ENCODE measurements at places on chromosomes 3 and 15.

DNA sequence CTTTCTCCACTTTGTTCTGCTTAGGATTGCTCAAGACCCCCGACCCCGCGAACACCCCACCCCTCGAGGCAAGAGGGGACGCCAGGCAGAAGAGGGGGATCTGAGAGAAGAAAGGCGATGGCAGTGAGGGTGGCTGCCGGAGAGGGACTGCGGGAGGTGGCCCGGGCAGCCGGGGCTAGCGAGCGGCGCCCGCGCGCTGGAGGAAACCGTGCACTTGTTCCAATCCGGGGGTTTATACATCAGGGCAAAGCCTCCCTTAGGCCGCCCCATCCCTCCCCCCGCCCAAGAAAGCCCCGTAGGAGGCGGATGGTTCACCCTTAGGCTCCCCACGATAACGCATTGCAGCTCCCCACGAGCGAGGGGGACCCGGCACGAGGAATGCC lies 475 bp downstream of the ERC2 start:
- DNase-seq, result no peak

- no peak for DNase-seq
Observed at GRCh38 chr3:55884491-55885285, 397.6 kb upstream of the WNT5A start.

DNA sequence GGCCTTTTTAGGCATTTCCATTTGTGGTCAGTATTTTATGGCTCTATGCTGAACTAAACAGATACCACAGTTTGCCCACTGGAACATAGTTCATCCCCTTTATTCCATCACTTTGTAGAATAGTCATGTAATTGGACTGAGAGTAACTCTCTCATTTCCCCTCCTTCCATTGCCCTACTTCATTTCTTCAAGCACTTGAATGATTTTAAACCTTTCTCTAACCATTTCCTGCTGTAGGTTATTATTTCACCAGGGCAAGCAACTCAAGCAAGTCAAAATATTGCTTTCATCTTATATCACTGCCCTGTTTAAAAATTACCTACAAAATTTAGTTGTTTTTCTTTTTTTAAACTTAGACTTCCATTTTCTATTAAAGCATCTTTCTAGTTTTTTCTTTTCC lies 177.0 kb downstream of the RAP2B start:
- DNase-seq, result no peak

DNA sequence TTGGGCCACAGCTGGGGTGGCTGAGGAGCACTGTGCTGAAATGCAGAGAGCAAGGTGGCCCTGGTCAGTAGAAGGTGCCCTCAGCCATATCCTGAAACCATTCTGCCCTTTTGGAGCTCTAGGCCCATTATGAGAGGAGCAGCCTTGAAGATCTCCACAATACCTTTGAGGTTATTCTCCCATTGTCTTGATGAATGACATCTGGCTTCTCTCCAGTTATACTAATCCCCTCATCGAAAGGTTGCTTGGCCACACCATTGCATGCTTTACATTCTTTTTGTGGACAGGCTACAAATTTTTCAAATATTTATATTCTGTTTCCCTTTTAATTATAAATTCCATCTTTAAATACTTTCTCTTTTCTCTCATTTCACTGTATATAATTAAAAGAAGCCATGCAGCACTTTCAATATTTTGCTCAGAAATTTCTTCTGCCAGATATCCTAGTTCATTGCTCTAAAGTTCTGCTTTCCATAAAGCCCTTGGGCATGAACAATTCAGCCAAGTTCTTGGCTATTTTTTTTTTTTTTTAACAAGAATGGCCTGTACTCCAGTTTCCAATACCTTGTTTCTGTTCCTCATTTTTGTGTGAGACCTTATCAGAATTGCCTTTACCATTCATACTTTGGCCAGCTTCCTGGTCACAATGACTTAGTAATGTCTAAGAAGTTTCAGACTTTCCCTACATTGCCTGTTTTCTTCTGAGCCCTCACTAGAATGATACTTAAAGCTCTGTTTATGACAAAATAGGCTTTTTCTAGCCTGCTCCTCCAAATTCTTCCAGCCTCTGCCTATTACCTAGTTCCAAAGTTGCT lies 138.9 kb upstream of the SGO1 start:
- DNase-seq, result no peak

DNA sequence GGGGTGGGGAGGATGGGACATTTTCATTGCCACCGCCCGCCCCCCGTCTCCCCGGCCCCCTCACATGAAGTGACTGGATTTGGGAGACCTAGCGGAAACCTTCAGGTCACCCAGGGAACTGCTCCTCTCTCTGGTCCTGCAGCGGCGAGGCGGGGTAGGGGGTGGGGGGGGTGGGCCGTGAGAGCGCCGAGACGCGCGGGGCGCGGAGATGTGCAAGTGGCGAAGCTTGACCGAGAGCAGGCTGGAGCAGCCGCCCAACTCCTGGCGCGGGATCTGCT lies 712 bp upstream of the MME start:
- DNase-seq, result no peak

DNA sequence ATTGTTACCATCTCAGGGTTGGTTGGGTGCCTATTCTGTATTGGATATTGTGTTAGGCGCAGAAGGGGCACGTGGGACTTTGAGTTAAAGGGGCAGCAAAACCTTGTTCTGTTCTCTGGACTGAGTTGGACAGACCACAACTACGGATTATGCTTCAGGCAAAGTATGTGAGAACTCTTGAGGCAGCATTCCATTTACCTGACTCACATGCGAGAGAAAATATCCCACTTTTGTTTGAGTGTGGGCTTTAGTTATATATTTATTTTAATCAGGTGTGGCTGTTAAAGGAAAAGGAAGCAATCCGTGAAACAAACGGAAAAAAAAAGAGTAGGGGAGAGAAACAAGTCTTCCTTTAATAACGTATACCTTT lies 627 bp upstream of the PLS1 start:
- no peak for DNase-seq

- DNase-seq, result no peak
Observed at GRCh38 chr3:125440970-125441369, 65.8 kb upstream of the ZNF148 start.

DNA sequence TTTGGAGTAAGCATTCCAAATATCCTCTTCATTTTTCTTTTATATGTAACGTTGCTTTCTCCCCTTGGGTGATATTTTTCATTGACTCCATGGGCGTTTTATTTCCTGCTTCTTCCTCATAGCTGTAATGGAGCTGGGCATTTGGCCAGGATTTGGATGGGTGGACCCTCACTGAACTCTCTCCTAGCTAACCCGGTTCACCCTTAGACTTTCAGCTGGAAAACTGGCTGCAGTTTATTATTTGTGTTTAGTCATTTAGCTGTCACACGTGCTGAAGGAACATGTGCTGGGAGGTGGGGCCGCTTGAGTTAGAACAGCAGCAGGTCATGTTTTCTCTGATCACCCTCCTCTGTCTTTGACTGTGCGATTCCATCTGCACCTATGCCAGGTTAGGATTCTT lies 407.6 kb downstream of the ZIC1 start:
- DNase-seq, result no peak

DNA sequence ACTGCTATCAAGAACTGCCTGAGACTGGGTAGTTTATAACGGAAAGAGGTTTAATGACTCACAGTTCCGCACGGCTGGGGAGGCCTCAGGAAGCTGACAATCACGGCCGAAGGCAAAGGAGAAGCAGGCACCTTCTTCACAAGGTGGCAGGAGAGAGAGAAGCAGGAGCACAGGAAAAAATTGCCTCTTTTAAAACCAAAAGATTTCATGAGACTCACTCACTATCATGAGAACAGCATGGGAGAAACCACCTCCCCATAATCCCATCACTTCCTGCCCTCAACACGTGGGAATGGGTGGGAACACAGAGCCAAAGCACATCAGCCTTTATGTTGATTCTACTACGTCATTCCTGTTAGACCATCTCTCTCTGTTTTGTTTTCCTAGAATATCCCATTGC lies 650.9 kb upstream of the SEMA6D start:
- no peak for DNase-seq

DNA sequence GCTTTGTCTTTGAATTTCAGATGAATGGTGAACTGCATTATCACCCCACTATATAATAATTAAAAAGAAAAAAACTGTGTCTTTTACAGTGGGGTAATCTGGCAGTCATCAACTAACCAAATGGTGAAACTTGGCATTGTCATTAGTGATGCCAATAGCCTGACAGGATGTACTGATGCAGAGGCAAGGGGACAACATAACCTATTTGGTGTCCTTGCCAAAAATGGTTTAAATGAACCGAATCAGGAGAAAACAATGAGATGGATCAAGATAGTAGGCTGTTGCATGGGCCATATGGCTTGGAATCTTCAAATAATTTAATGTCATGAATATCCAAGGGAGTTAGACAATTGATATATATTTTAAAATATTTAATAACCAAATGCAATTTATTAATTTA lies 738.7 kb downstream of the FHIT start:
- no peak for DNase-seq

DNA sequence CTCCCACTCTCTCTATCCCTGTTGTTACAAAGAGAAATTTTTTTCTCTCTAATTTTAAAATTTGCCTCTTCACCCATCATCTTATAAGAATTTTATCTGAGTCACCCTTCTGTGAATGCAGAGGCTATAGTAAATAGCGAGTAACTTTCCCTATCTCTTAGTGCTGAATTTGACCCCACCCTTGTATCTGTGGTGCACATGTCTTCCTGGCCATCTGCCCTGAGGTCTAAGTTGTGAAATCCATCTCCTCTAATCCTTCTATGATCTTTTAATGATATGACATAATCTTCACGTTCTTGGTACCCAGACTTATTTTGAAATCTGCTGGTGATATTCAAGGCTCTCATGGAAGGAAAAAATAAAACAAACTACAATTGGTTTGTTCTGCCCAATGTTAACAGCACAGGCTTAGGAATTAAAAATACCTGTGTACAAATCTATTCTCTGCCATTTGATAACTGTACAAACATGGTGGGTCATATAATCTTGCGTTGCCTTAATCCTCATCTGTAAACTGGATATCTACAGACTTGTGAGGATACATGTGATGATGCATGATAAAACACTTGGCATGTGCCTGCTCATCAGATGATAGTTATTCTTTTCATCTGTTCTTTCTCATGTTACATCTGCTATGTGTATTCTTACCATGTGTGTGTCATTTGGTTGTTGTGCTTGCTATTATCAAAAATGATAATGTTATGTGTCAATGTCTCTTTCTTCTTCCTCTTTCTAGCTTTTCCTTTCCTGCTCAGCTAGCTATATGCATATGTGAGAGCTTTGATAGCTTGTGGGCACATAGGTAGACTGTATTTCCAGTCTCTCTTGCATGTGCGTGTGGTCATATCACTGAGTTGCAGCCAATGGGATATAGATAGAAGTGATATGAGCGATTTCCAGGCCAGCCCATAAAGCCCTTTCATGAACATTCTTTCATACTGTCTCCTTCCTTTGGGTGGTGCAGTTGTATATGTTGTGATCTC lies 13.7 kb upstream of the CCR3 start:
- no peak for DNase-seq

- DNase-seq, result no peak
Observed at GRCh38 chr3:134201201-134202130, 49.2 kb downstream of the RYK start.

DNA sequence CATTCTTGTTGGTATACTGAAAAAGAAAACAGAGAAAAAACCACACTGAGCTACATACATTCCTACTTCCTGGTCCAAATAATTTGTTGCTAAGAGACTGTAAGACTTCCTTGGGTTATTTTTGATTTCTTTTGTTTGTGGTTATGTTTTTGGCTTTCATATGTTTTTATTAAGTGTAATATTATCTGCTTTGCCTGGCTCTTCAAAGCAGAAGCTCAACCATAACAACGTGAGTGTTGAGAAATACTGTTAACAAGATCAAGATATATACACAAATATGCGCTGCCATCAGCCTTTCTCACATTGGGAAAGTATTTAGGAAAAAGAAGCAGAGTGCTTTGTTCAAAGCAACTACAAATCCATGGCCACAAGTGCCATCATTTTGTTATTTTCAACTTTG lies 556.2 kb upstream of the CBLB start:
- DNase-seq, result no peak

- no peak for DNase-seq
Observed at GRCh38 chr15:80780416-80781221, 1.4 kb downstream of the CEMIP start.
